ENCODE measurements at places on chromosomes 6 and 20.

GRCh38 chr6:89433252-89434149 is 549 bp downstream of the ANKRD6 start:
- no peak for DNase-seq

GRCh38 chr20:44856856-44857448 is 28.6 kb upstream of the YWHAB start:
- no peak for DNase-seq

- no peak for DNase-seq
Measured at GRCh38 chr6:68296126-68296525, 339.0 kb upstream of the ADGRB3 start.

DNA sequence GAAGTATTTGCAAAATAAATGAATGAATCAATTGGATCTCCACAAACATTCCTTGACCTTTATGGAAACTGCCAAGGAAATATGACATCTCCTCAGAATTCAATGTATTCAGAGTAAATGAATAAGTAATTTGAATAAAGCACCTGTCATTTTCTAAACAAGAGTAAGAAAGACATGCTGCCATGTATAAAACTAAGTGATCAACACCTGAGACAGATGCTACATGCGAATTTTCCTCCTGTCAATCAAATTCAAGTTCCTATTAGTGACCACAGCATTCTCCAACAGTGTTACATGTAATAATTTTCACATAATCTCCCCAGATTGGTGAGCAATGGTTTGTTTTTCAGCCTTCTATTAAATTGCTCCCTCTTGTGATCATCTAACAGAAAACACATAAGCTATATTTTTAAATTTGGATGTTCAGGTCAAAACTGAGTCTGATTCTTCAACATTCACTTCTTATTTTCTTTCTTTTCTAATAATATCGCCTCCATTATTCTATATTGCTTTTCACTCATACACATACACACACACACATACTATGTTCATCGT is 163.2 kb upstream of the RNF217 start:
- no peak for DNase-seq

GRCh38 chr20:5003626-5004025 is 2.3 kb upstream of the SLC23A2 start:
- DNase-seq, result no peak

DNA sequence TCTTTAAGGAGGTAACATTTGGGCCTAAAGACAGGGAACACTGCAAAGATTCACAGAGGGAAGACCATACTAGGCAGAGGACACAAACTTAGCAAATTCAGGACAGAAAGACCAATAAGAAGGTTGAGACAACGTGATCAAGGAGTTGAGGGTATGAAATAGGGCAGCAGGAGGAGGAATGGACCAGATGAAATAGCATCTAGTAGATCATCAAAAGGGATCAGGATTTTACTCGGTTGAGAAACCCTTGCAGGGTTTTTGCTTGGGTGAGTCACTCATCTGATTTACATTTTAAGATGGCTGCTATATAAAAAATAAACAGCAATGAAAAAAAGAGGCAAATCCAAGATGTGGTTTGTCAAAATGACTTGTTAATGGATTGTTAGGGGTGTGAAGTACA is 4.7 kb downstream of the BCLAF1 start:
- DNase-seq, result peak; percentile 3

GRCh38 chr20:10129749-10130148 is 88.9 kb upstream of the SNAP25 start:
- DNase-seq, result no peak

DNA sequence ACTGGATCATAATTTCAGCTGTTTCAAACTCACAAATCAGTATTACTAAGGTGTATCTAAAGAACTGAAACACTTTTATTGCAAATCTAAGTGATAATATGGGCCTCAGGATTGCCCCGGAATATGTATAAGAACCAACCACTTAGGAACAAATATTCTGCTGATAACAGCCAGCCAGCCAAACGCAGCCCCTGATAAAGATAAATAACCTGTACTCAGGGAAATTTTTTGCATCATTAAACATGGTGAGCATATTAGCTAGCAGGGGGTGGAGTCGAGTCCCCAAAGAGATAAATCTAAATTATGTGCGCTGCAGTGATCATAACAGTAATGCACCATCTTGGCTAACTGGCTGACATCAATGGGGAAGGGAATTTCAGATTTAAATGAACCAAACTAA is 410.2 kb upstream of the MAP3K7 start:
- DNase-seq, result no peak

DNA sequence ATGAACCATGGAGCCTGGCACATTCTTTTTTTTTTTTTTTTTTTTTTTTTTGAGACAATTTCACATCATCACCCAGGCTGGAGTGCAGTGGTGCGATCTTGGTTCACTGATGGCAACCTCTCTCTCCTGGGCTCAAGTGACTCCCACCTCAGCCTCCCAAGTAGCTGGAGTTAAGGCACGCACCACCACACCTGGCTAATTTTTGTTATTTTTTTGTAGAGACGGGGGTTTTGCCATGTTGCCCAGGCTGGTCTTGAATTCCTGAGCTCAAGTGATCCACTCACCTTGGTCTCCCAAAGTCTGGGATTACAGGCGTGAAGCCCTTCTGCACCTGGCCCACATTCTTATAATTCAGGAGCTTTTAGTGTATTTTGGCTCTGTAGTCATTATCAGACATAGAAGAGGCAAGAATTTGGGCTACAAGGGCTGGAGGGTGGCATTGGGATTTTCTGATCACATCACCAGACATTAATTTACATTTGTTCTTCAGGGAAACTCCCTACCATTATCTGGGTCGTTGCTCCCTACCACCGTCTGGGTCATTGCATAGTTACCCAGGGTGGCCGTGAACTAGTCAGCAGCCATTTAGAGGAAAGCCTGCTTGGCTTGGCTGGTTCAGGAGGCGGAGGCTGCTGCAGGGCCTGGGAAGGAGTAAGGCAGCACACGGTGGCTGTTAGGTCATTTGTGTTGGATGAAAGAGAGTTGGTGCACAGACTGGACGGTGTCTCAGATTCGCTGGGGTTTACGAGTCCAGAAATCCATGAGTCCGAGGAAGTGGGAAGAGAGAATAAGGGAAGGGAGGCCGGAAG is 17.6 kb downstream of the ARID1B start:
- no peak for DNase-seq

DNA sequence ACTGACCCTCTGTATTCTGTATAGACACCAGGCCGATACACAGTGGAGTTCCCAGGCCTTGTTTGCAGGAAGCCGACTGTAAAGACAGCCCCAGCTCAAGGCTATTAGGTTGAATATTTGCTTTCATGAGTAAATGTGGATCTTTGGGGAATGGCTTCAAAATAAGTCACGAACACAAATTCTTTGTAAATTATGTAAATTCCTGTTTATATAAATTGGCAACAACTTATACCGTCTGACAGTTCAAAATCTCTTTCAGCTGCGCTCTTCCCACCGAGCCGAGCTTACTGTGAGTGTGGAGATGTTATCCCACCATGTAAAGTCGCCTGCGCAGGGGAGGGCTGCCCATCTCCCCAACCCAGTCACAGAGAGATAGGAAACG is 24.7 kb downstream of the EDN3 start:
- DNase-seq, result no peak

- no peak for DNase-seq
Measured at GRCh38 chr20:63553933-63554290, at the start of gene FNDC11. Gene FNDC11, plus strand, starts transcription at chr20:63554159. Its CDS starts 1,505 bp downstream, at chr20:63555664.

DNA sequence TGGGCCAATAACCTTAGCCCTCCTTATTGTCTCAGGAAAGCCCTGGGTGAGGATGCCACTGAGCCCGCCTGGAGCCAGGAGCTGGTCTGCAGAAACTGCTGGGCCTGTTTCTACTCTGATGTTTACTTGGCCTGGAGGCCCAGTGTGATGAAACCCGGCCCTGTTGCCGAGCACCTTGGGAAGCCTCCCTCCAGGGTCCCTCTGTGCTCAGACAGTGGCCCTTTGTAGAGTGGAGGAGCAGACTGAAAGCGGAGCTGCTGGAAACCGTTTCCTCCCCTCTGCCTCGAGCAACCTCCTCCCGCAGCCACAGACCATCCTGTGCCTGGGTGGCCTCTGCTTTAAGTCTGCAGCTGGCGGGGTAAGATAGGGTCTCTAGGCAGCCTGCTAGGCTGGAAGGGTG is 84.1 kb upstream of the EPB41L1 start:
- no peak for DNase-seq

DNA sequence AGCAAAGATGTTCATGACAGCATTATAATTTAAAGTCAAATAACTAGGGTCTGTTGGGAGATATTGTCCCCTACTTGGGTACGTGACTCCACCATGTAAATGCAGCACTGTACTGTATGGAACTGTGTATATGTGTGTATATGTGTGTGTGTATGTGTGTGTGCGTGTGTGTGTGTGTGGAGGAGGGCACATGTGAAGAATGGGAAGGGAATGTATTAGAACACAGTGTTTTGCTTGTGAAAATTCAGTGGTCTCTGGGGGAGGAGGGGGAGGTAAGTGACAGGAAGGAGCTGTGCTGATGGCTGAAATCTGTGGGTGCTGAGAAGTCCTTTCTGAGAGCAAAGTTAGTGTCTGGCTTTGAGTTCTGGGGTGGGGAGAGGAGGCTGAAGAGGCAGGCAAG is 23.9 kb upstream of the VEGFA start:
- DNase-seq, result no peak

- no peak for DNase-seq
Measured at GRCh38 chr6:61869632-61870400, 416.2 kb downstream of the KHDRBS2 start.

GRCh38 chr6:32983493-32983848 is 15.1 kb downstream of the BRD2 start:
- DNase-seq, result no peak

DNA sequence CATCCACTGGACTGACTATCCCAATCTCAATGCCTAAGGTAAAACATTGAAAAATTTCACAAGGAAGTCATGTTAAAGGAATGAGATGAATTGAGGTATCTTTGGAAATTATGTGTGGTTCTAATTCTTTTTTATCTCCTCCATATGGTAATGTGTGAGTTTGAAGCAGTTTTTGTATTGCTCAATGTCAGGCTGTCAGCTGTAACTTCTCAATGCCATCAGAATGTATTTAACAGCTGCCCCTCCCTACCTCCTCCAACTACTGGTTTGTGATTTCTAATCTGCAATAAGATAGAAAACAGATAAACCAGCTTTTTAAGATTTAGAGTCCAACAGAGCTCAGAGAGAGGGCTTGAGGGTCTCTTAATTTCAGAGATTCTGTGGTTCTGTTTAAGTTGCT is 1005.8 kb upstream of the ADGRB3 start:
- no peak for DNase-seq

GRCh38 chr20:32585586-32586127 is 524 bp upstream of the NOL4L start:
- DNase-seq, result no peak

DNA sequence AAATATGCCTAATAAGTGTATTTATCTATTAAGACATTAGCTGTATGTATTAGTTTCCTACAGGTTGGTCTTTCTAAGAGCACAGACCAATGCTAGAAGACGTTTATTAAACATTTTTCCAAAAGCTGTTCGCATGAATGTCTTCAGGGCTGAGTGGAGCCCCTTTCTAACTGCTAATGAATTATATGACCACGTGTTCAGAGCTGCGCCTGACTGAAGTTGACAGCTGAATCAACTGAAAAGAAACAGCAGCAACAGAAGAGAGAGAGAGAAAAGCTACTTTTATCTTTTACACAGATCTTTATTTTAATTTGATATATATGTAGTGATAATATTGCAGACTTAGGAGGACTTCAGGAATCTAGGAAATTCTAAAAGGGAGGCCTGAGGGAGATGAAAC is 75.2 kb upstream of the ARID1B start:
- DNase-seq, result no peak

GRCh38 chr6:6006428-6007365 is at the start of gene NRN1:
Gene NRN1, minus strand, starts transcription at chr6:6006925. Its CDS starts 176 bp downstream, at chr6:6006749.
- DNase-seq, result no peak

GRCh38 chr6:107399935-107400334 is 59.4 kb downstream of the PDSS2 start:
- DNase-seq, result no peak

DNA sequence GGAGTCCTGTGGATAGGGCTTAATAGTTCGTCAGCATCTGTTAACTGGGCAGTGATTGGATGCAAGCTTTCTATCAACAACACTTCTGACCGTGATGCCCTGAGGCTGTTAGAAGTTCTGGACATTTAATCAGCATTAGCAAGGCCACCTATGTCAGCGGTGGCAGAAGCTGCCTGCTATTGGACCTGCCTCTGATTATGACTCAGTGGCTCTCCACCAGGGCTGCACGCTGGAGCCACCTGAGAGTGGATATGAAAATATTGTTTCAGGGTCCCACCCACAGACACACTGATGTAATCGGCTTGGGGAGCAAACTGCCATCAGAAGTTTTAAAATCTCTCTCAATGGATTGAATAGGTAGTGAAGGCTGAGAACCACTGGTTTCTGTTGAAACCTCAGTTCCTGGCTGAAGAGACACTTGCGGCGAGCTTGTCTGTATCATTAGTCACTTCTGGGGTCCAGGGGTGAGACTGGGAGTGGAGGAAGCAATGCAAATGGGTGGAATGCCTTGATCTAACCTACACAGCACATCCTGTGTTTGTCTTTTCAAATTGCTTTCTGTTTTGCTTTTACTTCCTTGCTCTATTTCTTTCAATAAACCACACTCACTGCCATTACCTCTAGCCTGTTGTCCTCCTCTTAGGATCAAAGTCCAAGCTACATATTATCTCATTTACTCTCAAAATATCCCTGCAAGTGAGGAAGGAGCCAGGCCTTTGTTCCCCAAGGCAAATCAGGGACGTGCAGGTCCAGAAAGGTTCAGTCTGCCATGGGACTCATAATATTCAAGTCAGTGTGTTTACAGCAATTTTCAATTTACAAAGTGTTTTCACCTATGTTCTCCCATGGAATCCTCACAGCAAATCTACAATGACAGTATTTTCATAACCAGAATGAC is 4.2 kb downstream of the CLIC5 start:
- DNase-seq, result no peak

- no peak for DNase-seq
Measured at GRCh38 chr20:48209102-48209501, 423.8 kb upstream of the SULF2 start.

GRCh38 chr20:5178046-5178445 is 51.2 kb downstream of the CDS2 start:
- no peak for DNase-seq

GRCh38 chr20:56299362-56299761 is 50.8 kb downstream of the MC3R start:
- no peak for DNase-seq

- peak; percentile 65 for DNase-seq
Measured at GRCh38 chr6:33589731-33590530, 9.9 kb upstream of the BAK1 start.

DNA sequence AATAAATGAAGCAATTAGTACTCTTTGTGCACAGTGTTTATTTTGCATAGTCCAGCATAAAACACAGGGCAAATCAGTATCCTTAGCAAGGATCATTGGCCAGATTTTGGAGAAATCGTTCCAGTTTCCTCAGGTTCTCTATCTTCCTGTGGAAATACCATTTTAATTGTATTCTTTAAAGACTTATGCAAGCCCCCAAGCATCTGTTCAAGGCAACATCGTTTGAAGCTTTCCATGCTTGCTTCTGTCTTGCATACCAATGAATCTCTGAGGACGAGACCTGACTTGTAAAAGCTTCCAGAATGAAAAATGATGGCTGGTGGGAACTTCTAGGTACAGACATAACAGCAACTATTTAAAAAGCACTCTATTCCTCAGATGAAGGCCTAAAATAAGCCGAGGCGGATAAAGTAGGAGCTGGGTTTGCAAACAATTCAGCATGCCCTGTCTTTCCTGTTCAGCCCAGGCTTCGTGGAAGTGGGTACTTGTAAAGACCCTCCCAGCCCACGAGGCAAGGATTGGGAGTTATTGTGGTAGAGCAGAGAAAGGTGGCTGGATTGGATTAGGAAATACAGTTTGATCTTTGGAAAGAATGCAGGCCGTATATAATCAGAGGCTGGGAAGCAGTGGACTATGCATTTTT is 21.6 kb downstream of the NRSN1 start:
- no peak for DNase-seq
